ENCODE measurements at places on chromosomes 7 and 10. TPM values are rescaled to one million over a fixed set of nuclear protein-coding genes. Genes with fewer than 3 reads are reported as not detected.

ITPRID1 gene
- total RNA-seq = not detected

TDRD1 gene
- not detected for total RNA-seq

NSUN6 gene
- total RNA-seq = 3.2 TPM

IFIT1B gene
- not detected for total RNA-seq

CYP26C1 gene
- 1.1 TPM for total RNA-seq

C10orf62 gene
- total RNA-seq = not detected

- no peak for DNase-seq
These were observed 441 bp downstream of the FBH1 start for GRCh38 chr10:5890452-5890915.

GRCh38 chr7:133155146-133155545 lies 73.3 kb upstream of the CHCHD3 start:
- DNase-seq = no peak

DNA sequence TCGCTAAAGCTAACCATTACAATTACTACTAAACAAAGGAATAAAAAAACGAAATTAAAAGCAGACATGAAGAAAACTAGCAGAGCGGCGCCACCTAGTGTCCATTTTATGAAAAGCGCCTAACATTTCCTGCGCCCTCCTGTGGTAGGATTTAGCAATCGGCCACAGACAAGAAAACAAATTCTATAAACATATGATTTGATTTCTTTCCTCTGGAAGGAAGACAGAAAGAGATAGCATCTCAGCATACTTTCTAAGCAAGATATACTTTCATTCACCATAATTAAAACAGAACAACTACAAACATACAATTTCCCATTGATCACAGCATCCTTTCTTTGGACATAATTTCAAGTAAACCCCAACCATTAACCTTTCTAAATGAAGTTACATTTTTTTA lies 337.7 kb upstream of the NPVF start:
- DNase-seq = peak; percentile 63

- DNase-seq = no peak
These were observed 50.6 kb upstream of the UBE3C start for GRCh38 chr7:157088136-157088535.

GRCh38 chr7:99106411-99106810 lies 37.5 kb downstream of the SMURF1 start:
- DNase-seq = no peak

- DNase-seq = no peak
These were observed 56.2 kb upstream of the ATP6V0A4 start for GRCh38 chr7:138854115-138854645.

- no peak for DNase-seq
These were observed 17.9 kb downstream of the SLC26A3 start for GRCh38 chr7:107785170-107785569.

DNA sequence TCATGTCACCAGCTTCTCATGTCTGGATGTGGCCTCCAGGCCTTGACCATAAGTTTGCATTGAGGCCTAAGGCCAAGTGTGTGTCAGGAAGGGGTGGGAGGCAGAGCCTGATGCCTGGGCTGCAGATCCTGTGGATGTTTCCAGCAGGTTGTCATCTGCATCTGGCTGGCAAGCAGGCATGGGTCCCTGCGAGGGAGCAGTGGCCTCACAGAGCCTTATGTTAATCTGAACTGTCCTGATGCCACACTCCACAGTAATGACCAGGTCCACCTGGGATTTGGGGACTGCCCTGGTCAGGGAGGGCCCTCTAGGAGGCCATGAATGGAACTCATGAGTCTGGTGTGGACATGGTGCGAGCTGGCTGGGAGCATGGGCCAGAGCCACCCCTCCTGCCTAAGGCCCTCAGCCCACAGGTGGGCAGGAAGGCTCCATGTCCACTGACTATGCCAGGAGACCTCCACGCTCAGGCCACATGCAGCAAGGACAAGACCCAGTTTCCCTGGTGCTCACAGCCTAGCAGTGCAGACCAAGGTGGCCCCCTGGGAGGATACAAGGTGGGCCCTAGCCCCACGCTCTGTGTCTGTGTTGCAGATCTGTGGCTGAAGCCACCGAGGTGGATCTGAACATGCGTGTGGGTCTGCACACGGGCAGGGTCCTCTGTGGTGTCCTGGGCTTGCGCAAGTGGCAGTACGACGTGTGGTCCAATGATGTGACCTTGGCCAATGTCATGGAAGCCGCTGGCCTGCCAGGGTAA lies 83.1 kb downstream of the ADCY1 start:
- no peak for DNase-seq
